Esophagus mucosa (tissue), 1 donor: ENCODE measurements at places on chromosomes 4 and X. TPM values are rescaled to one million over a fixed set of nuclear protein-coding genes. Genes with fewer than 3 reads are reported as not detected.

SH2D1A gene
- 0.16 TPM for total RNA-seq

DNA sequence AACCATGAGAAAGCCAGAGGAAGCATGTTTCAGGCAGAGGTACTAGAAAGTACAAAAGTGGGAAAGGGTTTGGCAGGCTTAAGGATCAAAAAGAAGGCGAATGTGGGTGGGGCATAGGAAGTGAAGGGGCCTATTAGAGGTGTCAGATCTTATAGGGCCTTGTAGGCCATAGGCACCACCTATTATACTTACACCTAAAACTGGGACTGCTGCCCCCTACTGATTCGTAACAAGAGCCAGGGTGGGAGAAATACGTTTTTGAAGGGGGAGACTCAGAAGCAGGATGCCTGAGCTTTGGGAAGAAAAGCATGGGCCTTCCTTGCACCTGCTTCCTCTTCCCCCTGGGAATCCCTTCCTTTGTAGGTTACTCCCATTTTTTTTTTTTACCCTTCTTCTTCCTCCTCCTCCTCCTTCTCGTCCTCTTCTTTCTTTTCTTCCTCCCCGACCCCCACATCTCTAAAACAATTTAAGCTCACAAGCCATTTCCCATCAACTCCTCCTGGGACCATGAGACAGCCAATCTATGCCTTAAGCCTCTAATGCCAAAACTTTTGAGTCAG, 40.7 kb upstream of the GPC3 start:
- no peak for ATAC-seq

DNA sequence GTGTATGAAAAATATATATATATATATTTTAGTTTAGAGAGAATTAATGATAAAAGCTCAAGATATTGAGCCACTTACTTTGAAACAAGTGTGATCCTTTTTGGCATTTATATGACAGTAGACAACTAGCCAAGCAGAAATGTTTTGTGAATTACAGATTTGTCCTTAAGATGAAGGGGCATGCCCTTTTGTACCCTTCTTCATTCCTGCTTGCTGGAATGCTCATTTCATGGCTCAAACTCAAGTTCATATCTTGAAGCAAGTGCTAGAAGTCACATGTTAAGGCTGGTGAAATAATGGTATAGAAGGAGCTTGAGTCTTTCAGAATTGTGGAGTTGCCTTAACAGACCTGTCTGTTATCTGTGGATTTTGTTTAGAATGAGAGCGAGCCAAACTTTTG, 203.0 kb downstream of the BMPR1B start:
- ATAC-seq: no peak

EMCN gene
- total RNA-seq: 4.7 TPM

- no peak for ATAC-seq
Observed at GRCh38 chr4:163568843-163569242, 74.4 kb downstream of the TMA16 start.

DNA sequence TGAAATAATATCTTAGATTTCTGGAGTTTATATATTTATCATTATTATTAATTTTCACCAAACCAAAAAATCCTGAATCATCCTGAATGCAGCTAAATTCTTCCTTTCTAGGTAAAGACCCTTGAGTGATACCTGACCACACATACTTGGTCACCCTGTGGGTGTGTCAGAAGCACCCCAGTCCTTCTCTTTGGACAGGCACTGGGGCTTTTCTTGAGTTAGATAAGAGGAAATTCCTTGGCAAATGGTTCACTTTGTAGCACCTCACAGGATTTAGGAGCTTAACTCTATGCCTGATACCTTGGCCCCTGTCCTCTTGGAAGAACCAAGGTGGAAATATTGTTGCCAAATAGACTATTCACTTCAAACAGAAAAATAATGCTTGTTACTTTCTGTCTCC, 69.6 kb upstream of the PNPLA4 start:
- no peak for ATAC-seq

DNA sequence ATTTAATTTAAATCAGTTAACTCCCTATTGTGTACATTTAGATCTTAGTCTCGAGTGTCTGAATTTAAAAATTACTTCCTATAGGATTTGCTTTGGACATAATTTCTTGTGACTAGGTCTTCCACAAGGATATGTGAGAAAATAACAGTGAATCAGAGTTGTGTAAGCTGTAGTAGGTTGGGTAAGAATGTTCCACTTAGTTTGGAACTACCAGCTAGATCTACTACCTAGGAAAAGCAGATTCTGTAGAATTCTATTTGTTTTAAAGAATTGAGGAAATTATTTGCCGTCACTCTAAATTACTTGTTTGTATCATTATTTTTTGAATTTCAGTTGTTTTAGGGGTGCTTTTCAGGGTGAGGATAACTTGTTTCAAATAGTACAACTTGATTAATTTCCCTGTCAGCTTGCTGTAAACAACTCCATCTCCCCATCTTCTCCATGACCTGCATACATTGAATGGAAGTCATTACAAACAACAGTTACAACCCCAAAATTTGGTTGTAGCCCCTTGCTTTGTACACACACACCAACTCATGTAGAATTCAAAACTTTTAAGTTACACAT, 1.3 kb downstream of the MTHFD2L start:
- no peak for ATAC-seq

DNA sequence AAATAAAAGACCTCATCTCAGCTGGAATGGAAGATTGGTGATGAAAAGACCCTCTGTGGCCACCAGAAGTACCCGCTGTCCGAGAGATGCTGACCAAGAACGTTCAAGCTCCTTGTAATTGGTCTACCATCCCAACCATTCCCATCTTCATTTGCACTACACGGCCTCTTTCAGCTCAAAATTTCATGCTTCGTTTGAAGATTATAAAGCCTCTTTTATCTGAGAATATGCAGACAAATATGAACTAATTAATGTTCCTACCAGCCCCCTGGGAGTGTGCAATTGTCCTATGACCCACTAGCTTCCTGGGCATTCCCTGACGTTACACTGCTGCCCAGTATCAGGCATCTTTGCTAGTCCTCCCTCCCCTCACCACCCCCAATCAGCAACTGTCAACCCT, 583.7 kb downstream of the MID1IP1 start:
- ATAC-seq: no peak

EDA2R gene
- total RNA-seq: 0.72 TPM

LRAT gene
- total RNA-seq: 0.76 TPM

GRCh38 chrX:132426695-132427281, 62.0 kb downstream of the MBNL3 start:
- ATAC-seq: no peak

DNA sequence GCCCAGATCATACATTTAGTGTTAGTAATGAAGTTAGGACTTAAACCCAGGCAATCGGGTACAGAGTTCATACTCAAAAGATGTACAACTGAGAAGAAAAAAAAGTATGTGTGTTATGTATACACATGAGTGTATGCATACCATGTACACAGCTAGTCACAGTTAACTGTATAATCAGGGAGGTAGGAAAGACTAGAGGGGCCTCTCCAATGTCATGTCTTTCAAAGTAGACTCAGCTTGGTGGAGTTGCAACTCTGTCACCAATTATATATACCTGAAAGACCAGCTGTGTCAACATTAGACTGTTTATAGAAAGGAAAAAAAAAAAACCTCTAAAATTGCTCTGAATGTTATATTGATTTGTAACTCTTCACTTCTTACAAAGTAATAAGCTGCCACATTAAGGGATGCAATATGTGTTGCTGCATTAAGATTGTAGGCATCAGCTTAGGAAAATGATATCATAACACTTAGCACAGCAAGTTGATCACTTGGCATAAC, 167.5 kb downstream of the DCTD start:
- no peak for ATAC-seq

GRCh38 chrX:68934922-68935321, 106.1 kb downstream of the EFNB1 start:
- no peak for ATAC-seq

DNA sequence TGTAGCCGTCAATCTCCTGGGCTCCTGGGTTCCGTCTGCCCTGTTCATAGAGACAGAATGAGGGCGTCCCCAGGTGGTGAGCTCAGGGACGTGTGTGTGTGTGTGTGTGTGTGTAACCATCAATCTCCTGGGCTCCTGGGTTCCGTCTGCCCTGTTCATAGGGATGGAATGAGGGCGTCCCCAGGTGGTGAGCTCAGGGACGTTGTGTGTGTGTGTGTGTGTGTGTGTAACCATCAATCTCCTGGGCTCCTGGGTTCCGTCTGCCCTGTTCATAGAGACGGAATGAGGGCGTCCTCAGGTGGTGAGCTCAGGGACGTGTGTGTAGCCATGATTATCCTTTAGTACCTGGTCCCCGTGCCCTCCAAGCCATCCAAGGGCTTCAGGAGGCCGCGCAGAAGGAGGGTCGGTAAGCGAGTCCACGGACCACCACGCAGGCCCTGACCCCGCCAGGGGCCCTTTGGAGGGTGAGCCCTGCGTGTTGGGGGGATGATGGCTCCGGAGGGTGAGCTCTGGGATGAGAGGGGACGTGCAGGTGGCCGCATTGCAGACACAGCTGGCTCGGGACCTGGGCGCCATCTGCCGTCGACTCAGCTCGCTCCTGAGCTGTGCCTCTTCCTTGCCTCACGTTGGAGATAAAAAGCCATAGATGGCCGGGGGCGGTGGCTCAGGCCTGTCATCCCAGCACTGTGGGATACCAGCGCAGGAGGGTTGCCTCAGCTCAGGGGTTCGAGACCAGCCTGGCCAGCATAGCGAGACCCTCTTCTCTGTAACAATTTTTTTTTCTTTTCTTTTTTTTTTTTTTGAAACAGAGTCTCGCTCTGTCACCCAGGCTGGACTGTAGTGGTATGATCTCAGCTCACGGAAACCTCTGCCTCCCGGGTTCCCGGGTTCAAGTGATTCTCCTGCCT, 5.4 kb upstream of the GTPBP6 start:
- ATAC-seq: peak; percentile 17

NPY2R gene
- not detected for total RNA-seq

GRCh38 chr4:111066887-111067286, 444.0 kb upstream of the PITX2 start:
- ATAC-seq: no peak

- no peak for ATAC-seq
Observed at GRCh38 chr4:86730310-86730709, 118.9 kb downstream of the SLC10A6 start.

YY2 gene
- total RNA-seq: 0.56 TPM

GRCh38 chrX:41822892-41823291, 98.9 kb downstream of the GPR82 start:
- ATAC-seq: no peak

CHIC2 gene
- total RNA-seq: 29.7 TPM

- no peak for ATAC-seq
Observed at GRCh38 chrX:128699716-128700285, 647.6 kb upstream of the ACTRT1 start.
